ENCODE measurements at places on chromosomes 11 and 22.
A peak's percentile ranks its signal among the peaks of the same experiment; 100 is the strongest.

- peak; percentile 83 for DNase-seq
Measured at GRCh38 chr22:25447686-25448434, 116.6 kb upstream of the GRK3 start.

DNA sequence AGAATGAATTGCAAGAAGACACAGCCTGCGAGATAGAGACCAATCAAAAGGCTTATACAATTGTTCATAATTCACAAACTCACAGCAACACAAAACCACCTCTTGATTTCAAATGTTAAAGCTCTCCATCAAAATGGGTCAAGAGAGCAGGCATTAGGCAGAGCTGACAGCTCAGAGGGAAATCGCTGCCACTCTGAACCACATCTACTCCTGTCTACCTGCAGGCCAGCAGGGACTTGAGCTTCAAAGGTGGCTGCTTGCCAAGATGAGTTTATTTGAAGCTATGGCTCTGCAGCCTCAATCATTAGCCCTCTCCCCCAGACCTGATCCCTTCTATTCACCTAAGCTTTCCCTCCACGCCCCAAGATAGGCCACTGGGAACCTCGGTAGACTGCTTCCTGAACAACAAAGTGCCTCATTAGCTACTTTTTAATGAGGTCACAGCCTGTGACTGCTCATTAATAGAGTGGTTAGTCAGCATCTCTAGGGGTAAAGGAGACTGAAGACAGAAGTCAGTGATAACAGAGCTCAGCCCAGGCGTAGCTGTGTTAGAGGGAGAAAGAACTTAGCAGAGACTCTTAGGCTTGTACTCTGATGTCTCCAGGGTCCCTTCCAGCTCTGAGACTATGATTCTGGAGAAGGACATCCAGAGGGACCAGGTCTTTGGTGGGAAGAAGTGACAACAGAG lies 21.2 kb upstream of the OR10A5 start:
- DNase-seq: no peak

- DNase-seq: no peak
Measured at GRCh38 chr22:35008213-35008612, 57.7 kb upstream of the ISX start.

DNA sequence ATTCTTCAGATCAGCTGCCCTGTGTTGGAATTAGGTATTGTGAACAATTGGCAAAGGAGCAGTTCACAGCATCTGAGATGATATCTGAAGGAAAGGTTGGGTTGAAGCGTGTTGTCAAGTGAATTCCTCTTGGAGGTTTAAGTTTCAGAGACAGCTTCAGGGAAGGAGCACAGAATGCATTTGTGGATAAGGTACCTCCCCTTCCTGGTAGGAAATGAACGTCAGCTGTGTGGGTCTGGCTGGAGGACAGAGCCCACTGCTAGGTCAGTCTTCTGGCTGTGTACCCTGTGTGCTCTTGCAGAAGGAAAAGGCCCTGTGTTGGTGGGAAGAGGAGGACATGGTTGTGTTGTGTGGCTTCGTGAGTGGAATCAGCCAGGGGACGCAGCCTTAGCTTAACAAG lies 88.1 kb upstream of the GAL start:
- DNase-seq: no peak

DNA sequence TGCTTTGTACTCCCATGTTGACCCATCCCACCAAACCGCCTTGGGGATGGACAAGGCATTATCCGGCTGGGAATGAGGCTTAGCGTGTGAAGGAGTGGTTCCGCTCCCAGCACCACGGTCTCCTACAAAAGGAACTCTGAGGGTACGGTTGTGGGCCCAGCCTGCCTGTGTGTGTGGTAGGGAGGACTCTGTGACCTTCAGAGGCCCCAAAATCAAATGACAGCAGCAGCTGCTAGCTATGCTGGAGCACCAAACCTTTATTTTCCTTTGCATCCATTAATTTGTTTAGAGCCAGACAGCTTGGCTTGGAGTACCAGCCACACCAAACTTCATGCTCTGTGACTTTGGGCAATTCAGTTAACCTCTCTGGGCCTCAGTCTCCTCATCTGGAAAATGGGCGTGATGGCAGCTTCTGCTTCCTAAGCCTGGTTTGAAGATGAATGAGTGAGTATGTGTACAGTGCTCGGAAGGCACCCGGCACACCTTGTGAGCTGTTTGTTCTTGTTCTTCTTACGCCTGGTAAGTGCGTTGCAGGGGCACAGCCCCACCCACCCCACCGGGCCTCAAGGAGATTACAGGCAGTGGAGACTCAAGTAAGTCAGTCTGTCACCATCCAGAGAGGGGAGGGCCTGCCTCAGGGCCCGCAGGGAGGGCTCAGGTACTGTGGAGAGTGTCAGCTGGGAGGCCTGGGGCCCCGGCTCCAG lies 25.3 kb downstream of the MB start:
- DNase-seq: no peak

- DNase-seq: no peak
Measured at GRCh38 chr11:50275133-50275532, 242.5 kb downstream of the OR4C45 start.

DNA sequence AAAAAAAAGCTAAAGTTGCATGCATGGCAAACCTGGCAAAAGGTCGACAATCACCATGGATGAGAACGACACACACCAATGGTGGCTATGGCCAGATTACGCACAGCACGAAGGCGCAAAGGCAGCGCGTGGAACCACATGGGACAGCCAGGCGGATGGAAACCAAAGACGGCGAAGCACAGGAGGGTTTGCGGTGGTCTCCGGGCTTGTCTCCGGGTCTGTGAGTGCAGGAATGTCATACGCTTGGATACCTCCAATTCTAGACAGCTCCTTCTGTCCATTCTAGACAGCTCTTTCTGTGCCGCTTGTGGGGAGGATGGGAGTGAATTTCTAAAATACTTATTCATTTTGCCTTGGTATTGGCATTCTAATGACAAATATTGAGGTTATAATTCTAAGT lies 685.4 kb downstream of the BRD1 start:
- no peak for DNase-seq

GRCh38 chr11:119344291-119345010 lies 2.1 kb downstream of the MFRP start:
- DNase-seq: no peak

GRCh38 chr11:95999711-96000406 lies 76.0 kb upstream of the MTMR2 start:
- DNase-seq: peak; percentile 49

DNA sequence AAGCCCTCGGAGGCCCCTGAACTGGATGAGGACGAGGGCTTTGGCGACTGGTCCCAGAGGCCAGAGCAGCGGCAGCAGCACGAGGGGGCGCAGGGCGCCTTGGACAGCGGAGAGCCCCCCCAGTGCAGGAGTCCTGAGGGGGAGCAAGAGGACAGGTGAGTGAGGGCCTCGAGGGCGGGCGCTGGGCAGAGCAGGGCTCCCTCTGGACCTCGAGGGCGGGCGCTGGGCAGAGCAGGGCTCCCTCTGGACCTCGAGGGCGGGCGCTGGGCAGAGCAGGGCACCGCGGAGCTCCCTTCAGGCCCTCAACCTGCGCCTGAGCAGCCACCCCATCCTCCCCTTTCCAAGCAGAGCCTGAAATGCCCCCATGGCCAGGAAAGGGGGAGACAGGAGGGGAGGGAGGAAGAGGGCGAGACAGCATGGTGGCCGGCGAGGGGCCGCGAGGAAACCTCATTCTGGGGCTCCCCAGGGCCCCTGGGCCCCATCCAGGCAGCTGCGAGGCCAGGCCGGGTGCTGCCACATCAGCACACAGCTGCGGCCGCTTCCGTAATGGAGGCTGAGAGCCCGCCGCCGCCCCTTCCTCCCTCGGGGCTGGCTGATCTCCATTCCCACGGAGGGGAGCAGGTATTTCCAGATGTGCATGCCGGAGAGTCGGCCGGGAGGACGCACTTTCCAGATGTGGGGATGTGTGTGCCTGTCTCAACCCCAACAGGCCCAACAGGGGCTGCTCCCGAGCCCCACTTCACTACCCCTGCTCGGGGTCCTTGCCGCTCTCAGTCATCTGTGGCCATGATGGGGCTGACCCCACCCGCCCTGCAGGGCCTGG lies 10.0 kb downstream of the PRR33 start:
- DNase-seq: no peak

DNA sequence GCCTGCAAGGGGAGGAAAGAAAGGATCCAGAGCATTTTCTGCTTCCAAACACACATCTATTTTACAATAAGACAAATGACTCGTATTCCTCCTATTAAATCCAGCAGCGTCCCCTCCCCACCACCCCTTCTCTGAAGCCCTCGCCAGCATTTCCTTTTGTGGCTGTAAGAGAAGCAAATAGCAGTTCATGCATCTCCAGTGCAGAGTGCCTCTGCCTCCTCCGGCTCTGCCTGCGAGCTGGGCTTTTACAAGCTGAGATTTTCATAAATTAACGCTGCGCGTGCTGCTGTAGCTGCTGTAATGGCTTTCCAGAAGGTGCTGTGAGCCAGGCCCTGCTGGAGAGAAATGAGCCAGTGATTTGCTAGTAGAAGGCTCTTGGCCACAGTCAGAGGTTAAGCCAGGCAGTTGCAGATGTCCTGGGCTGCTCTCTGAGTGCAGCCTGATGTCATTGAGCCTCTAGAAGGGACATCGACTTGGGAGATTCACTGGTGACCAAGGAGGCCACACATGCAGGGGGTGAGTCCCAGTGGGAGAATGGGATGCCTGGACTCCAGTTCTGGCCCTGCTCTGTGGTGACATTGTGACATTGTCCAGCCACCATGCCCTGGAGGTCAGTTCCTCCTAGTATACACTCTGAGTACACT lies 134.5 kb upstream of the NAV2 start:
- DNase-seq: peak; percentile 89

- no peak for DNase-seq
Measured at GRCh38 chr11:32775908-32776307, 18.6 kb downstream of the CCDC73 start.

- peak; percentile 8 for DNase-seq
Measured at GRCh38 chr11:85182441-85183387, 444.4 kb downstream of the DLG2 start.

DNA sequence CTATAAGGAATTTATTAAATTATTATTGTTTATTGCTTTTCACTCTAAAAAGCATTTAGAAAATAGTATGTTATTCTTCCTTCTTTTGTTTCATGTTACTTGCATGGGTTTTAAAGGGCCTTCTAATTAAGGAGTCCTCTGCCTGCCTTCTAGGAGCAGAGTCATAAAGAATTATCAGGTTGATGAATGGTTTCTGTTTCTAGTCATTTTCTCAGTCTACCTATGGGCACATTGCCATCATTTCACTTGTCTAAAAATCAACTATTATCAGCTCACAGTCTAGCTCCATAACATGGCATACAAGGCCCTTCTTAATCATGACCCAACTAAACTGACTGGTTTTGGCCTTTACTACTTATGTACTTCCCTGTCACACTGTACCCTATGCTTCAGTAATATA lies 16.2 kb downstream of the DYNC2H1 start:
- no peak for DNase-seq

DNA sequence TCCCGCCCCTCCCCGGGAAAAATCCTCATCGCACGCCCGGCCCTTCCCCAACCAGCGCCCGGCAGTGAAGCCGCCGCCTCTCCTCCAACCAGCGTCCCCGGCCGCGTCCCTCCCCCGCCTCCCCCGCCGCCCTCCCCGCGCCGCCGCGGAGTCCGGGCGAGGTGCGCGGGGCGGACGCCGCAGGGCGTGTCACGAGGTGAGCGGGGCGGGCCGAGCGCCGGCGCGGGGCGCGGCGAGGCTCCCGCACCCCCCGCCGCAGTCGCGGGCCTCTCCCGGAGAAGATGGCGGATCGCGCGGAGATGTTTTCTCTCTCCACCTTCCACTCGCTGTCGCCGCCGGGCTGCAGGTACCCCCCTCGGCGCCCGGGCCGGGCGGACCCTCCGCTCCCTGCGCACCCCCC lies at the start of gene MAPK8IP2:
Gene MAPK8IP2, plus strand, starts transcription at position 256 of the 400 bp plus-strand sequence. Its CDS starts 26 bp downstream, at position 282.
- no peak for DNase-seq

DNA sequence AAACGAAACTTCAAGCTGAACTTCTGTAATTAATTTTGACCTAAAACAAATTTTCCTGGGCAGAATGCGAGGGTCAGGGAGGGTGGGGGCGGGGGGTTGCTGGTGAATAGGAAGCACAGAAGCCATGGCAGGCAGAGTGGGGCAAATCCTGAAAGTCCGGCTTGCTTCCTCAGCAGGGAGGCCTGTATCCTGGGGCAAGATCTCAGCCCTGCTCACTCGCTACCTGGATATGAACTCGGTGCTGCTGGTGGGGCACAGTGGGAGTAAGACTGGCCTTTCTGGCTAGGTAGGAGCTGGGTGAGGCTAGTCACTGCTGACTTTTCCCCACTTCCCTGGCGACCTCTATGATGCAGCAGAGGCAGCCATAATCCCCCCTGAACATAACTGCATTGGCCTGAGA lies 168.9 kb upstream of the CHORDC1 start:
- DNase-seq: no peak

- no peak for DNase-seq
Measured at GRCh38 chr22:49664891-49665290, 162.8 kb downstream of the BRD1 start.

GRCh38 chr22:48808038-48808960 lies 1019.4 kb downstream of the BRD1 start:
- no peak for DNase-seq

GRCh38 chr11:111476366-111476765 lies 35.8 kb downstream of the BTG4 start:
- no peak for DNase-seq

All from cardiac fibroblast (primary cell).